Stimulated activated CD8-positive, alpha-beta memory T cell treated with anti-CD3 and anti-CD28 coated beads, Interleukin-15, amount 100 ng/mL, for 4 hours (primary cell): ENCODE measurements at places on chromosomes 1 and 21.

DNA sequence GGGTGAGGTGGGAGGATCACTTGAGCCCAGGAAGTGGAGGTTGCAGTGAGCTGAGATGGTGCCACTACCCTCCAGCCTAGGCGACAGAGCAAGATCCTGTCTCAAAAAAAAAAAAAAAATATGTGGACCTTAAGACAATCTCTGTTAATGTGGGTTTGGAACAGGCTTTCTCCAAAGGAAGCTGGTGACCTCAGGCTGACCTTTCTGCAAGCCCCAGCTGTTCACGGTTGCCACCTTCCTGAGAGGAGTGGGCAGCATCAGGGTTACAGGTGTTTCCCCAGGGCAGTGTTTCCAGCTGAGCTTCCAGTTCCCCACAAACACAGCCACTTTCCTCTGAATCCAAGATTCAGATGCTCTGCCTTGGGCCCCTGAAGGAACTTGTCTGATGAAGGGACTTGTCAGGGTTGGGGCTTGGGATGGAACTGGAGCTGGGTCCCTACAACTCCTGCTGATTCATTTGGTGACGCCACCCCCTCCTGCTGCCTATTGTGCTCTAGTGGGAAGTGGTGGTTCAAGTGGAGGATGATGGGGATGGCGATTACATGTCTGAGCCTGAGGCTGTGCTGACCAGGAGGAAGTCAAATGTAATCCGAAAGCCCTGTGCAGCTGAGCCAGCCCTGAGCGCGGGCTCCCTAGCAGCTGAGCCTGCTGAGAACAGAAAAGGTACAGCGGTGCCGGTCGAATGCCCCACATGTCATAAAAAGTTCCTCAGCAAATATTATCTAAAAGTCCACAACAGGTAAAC is 1.9 kb downstream of the ZBTB48 start:
- no peak for DNase-seq

GRCh38 chr1:218249338-218250140 is 35.6 kb upstream of the RRP15 start:
- no peak for DNase-seq

- no peak for DNase-seq
Observed at GRCh38 chr21:40847951-40848350, 993 bp upstream of the DSCAM start.

DNA sequence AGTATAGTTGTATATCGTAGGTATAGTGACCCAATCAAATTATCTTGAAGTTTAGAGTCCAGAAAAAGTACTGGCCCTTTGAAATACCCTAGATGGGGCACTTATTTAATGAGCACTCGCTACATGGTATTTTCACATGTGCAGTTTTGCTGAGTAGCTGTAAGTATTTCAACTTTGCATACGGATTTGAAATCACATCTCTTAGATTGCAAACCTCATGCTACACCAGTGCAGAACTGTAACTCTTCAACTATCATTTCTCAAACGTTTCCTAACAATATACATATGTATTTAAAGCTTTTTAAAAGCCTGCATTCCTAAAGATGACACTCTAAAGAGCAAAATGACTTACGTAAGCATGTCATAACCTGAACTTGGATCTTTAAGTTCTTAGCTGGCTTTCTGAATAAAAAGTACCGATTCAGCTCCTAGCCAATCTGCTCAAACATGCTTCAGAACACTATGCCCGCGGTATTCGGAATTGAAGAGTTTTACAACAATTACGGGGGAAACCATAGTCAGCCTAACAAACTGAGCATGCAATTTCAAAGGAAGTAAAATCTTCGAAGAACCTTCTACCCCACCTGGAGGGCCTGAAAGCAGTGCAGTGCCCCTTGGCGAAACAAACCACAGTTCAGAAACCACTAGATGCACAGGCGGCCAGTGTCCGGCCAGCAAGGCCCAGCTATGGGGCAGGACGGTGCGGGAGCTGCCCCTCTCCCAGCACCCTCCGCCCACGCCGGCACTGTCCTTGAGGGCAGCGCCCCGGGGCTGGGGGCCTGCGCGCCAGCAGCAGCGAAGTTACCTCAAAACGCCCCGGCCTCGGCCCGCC is 863 bp downstream of the FH start:
- DNase-seq, result no peak

- DNase-seq, result no peak
Observed at GRCh38 chr1:108750476-108751181, 4.2 kb downstream of the STXBP3 start.

GRCh38 chr1:51690285-51690961 is 73.5 kb downstream of the OSBPL9 start:
- DNase-seq, result no peak

DNA sequence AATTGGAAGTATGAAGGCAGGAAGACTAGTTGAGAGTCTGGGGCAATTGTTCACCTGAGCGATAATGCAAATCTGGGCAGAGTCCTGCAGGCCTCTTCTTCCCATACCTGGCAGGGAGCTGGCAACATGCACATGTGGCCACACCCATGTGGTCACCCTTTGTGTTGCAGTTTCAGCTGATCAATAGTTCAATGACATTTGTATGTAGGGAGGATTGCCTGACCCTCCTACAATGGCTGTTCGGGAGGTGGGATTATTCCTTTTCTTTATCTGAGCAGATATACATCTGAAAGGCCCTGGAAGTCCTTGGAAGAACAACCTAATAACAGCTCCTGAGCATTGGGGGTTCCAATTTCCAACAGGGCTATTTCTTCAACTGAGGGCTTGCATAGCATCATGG is 15.2 kb upstream of the TRIM45 start:
- DNase-seq, result no peak

DNA sequence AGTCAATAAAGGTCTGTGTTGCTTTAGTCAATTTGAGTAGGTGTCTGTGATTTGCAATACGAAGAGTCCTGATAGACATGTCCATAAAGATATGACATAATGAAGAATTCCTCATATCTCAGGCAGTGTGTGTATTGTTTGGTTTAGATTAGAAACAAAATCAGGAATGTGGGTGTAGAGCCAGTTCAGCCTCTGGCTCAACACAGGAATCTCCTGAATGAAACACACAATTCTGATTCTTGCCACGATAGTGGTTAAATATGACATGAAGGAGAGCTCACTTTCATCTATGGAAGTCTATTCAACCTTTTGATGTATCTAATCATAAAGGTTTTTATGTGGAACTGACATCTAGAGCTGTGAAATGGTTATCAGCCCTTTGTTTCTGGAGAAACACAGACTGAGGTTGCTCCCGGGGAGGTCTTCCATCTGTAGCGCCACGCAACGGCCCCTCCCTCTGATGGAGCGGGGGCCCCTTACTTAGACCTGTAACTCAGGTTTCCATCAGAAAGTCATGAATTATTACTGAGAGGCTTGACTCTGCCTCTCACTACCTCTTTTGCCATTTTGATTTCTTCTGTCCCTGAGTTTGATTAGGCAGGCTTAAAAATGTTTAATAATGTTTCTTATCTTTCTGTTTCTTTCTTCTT is 19.5 kb downstream of the TSPAN2 start:
- no peak for DNase-seq

GRCh38 chr1:201448990-201449389 is 20.0 kb downstream of the PHLDA3 start:
- no peak for DNase-seq

DNA sequence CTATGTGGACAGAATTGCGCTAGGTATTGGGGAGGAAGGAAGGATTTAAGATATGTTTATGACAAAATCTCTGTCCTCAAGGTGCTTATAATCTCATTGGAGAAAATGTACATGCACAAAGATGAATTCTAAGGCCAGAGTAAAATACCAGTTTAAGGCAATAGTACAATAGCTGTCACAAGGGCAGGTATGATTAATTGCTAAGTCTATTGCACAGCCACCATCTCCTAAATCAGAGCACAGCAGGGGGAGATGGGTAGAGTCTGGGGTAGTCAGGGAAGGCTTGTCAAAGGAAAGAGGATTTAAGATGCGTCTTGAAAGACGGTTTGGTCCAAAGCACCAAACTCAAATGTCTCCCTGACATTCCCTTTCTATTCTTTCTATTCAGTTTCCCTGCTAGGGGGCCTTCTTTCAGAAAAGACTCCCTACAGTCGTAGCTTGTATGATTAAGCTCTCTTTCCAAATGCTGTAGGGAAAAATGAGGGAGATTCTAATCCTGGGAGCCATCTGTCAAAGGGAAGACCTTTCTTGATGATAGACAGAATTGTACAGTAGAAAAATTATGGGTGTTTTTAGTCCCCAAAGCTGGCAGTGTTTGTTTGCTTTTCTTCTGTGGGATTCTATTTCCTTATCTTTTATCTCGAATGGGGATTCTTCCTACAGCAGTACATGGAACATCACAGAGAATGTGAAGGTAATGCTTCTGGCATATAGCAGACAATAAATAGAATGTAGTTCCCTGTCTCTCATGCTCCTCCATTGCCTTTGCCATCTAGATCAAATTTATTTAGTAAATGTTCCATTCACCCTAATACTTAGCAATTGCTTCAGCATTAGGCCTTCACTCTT is 107.6 kb upstream of the NFIA start:
- DNase-seq, result no peak

DNA sequence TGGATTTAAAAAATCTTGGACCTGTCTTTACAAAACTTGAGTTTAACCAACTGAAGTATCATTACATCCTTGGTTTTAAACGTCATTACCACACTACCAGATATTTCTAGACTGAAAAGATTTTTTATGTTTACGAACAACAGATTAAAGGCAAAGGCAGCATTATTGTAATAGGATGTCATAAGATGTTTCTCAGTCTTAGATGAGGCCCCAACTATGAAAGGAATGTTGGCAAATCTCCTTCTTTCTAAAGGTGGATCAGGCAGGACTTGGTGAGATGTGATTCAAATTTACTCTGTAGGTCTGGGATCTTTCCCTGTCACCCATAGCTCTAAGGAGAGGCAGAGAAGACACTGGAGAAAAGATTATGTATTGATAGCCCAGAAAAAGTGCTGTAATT is 417.9 kb downstream of the PTBP2 start:
- DNase-seq, result no peak

GRCh38 chr1:201709564-201710295 is 119.2 kb upstream of the IPO9 start:
- no peak for DNase-seq

- no peak for DNase-seq
Observed at GRCh38 chr1:119739150-119739549, 27.4 kb downstream of the PHGDH start.

GRCh38 chr1:88695781-88696180 is 11.7 kb downstream of the PKN2 start:
- no peak for DNase-seq

GRCh38 chr1:19835578-19835977 is 20.5 kb upstream of the RNF186 start:
- no peak for DNase-seq
